ENCODE measurements at places on chromosomes 7 and 10.
A peak's percentile ranks its signal among the peaks of the same experiment; 100 is the strongest.

DNA sequence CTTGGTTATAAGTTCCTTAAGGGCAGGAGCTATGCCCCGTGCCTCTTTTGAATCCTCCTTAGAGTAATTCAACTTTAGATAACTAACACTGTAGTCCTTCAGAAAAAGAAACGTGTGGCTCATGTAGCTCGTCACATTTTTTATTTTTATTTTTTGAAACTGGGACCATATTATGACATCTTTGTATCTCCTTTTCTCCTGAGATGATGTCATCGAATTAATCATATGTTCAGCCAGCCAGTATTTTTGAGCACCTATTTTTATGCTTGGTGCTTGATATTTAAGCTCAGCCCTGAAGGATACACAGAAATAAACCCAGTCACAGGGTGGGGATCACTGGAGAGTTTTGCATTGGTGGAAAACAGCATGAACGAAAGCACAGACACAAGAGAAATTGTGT, 22.6 kb upstream of the CELF2 start:
- no peak for DNase-seq

DNA sequence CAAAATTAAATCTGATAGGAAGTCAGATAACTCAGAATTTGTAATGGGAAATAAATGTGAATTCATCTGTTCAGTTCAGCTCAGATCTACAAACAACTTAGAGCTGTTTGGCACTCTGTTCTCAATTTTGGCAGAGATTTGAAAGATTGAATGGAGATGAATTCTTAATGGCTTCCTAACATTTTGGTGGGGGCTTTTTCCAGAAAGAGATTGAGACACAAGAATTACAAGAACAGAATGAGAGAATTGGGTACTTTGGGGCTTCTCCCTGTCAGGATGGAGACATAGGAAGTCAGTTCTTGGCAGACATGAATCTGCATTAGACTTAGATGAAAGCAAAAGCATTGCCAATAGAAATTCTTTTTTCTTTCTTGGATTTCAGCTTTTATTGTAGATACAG, 39.0 kb upstream of the PTPRZ1 start:
- DNase-seq: no peak

- no peak for DNase-seq
Measured at GRCh38 chr7:151927540-151927939, 28.7 kb upstream of the GALNTL5 start.

DNA sequence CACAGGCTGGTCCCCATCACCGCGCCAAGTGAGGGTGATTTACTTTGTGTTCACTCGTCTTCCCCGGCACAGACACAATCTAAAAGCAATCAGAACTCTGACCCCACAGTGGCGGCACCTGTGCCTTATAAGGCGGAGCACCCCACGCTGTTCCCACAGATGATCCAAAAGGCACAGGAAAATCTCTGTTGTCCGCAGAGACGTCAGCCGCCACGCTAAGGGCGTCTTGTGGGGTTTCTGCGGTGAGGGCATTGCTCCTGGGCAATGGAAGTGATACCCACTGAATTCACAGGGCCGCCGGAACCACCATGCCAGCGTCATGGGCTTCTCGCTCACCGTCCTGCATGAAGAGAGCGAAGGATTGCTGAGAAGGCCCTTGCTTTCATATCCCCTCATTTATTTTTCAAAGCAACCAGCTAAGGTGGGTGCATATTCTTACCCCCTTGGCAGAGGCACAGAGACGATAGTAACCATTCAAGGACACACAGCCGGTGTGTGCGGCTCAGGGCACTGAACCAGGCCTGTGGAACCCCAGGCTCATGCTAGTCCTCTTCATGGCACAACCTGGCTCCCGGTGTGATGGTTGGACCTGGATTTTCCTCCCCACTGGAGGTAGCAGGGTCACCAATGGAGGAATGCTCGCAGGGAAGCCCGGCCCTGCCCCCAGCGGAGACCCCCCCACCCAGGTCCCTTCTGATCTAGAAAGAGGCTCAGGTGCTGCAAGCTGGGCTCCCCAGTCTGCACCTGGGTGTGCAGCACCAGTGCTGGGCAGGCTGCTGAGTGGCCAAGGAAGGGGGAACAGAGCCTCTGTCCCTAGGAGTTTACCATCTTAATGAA, 279.0 kb downstream of the TCERG1L start:
- DNase-seq: no peak

GRCh38 chr7:130419658-130420057, 21.2 kb downstream of the CEP41 start:
- no peak for DNase-seq

DNA sequence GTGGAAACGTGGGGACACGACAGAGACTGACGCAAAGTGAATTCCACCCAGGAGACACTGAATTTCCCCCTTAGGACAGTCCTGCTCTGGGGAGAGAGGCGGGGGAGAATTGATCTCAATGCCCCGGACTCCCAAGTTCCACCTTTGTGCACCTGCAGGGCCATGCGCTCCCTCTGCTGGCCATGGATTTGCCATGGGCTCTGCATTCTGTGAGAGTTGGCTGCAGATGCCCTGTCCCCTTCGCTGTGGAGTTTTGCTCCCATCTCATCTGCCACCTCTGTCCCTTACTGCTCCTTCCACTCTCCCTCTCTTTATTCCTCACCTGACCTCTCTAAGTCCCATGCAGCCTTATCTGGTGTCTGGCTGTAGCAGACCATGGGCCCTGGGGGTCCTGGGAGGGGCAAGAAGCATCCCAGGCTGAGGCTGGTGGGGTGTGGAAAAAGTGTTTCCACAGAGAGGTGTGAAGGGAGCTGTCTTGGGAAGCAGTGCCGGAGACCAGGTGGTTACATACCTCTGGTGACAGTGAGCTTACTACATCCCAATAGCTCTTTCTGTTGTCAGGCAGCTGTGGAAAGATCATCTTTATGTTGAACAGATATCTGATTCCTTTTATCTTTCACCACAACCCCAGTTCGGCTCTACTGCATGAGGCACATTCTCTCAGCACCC, 14.3 kb downstream of the GHRHR start:
- DNase-seq: peak; percentile 16

DNA sequence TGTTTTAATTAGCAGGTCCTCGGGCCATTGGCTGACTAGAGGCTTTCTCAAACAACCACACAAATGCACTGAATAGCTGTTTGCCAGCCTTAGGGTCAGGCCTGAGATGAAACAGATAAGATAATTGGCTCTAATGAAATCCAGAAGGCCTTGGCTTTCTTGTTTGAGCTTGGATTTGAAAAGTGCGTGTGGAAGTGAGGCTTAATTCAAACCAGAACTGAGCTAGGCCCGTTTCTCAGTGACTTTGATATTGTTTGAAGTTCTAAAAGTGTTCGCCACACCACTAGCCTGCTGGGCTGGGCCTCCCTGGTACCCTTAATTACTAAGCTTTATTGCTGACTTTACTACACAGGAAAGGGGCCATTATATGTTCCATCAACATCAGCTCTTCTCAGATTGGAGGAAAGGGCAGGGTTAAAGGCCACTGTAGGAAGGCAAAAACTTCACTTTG, 270.6 kb downstream of the TWIST1 start:
- no peak for DNase-seq

Data from activated CD4-positive, alpha-beta T cell treated with anti-CD3 and anti-CD28 coated beads, Interleukin-2, amount 50 U/mL, for 48 hours (primary cell).